ENCODE measurements at places on chromosomes 6 and 20. TPM values are rescaled to one million over a fixed set of nuclear protein-coding genes. Genes with fewer than 3 reads are reported as not detected.

The SPATA2 gene
- polyA plus RNA-seq, result 3.5 TPM

DNA sequence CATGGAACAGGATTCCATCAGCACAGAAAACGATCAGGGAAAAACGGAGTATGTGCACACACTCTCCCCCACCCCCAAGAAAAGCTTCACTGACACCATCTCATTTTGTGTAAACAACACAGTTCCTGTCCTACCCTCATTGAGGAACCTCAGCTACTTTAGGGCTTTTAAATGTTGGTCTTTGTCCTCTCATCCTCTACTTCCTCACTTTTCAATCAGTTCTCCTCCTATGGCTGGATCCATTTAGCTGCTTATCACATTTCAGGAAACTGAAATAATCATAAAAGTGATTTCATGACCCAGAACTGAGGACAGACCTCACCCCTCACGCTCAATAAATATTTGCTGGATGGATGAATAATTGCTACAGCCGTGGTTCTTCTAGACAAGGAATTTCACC lies 33.1 kb upstream of the PNRC1 start:
- DNase-seq, result no peak

- peak; percentile 9 for DNase-seq
These were observed 110.3 kb upstream of the EYA4 start for GRCh38 chr6:133130863-133131262.

The TNNC2 gene
- 0.81 TPM for polyA plus RNA-seq

DNA sequence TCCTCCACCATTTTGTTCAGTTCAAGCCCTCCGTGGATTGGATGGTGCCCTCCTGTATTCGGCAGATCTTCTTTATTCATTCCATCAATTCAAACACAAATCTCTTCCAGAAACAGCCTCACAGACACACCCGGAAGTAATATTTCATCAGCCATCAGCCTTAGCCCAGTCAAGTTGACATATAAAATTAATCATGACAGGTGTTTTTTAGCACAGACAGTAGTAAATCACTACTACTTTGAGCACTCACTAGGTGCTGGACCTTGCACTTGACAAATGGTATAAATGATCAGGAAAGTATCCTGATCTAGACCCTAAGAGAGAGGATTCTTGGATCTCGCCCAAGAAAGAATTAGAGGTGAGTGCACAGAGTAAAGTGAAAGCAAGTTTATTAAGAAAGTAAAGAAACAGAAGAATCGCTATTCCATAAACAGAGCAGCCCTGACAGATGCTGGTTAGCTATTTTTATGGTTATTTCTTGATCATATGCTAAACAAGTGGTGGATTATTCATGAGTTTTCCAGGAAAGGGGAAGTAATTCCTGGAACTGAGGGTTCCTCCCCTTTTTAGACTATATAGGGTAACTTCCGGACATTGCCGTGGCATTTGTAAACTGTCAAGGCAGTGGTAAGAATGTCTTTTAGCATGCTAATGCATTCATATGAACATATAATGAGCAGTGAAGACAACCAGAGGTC lies 194.6 kb upstream of the LAMP5 start:
- no peak for DNase-seq

DNA sequence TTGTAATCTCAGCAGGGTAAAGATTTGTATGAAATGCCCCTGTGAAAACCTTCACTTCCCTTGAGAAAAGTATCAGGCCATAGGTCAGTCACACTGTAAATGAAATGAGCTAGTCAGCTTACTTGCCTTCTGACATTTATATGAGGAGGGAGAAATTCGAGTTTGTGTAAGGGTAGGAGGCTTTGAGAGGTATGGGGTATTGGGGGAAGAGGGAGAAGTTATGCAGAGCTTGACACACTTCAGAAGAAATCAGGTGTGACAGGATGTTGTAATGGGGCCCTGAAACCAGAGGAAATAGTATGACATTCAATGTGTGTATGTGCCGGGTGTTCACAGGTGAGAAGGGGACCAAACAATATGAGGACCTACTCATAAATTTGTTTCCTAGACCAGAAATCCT lies 64.2 kb upstream of the CCN6 start:
- no peak for DNase-seq

All from BJ (cell line).